ENCODE measurements at places on chromosomes 11 and 22.

- DNase-seq, result peak; percentile 63
Observed at GRCh38 chr11:47565340-47566148, at the start of gene PTPMT1. Gene PTPMT1 (plus strand): TSS chr11:47565599. CDS start chr11:47565623, 24 bp downstream.

GRCh38 chr11:45722144-45722543 is 56.7 kb upstream of the CHST1 start:
- DNase-seq, result no peak

DNA sequence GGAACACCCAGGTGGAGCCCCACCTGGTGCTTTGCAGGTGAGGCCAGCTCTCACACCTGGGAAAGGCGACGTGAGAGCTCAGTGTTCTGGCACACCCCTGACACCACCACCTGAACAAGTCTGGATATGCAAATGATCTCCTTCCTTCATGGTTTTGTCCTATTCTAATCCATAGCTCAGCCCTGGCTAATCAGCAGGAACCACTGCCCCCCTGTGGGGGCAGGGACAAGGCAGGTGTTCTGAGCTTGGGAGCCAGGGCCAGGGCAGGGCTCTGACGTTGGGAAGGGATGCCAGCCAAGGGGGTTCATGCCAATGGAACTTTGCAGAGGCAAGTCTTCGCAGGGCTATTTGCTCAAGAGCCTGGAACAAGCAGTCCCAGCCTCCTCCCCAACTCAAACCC is 144.2 kb downstream of the TRIM29 start:
- DNase-seq, result no peak

DNA sequence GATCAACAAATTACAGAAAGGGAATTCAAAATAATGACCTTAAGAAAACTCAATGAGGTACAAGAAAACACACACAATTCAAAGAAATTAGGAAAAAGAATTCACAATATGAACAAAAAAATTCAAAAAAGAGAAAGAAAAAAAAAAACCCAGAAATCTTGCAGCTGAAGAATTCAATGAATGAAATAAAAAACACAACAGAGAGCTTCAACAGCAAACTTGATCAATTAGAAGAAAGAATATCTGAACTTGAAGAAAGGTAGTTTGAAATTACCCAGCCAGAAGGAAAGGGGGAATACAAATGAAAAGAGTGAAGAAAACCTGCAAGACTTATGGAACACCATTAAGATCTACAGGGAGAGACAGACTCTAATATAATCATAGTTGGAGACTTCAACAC is 52.8 kb downstream of the USP35 start:
- DNase-seq, result no peak

DNA sequence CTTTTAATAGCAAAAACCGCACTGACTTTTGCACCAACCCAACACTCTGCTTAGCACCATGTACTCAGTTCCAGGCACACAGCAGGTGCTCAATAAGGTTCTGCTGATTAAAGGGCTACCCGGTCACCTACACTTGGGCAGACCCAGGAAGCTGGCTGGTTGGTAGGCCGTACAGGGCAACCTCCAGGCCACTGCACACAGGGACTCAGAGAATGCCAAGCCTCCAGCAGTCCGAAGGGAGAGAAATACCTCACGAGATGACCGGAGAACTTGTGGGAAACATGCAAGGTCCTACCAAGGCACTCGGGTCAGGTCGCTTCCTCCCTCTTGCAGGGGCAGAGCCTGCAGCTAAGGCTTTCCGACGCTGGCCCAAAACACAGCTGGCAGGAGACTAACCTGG is 109.2 kb downstream of the MICAL3 start:
- DNase-seq, result no peak

DNA sequence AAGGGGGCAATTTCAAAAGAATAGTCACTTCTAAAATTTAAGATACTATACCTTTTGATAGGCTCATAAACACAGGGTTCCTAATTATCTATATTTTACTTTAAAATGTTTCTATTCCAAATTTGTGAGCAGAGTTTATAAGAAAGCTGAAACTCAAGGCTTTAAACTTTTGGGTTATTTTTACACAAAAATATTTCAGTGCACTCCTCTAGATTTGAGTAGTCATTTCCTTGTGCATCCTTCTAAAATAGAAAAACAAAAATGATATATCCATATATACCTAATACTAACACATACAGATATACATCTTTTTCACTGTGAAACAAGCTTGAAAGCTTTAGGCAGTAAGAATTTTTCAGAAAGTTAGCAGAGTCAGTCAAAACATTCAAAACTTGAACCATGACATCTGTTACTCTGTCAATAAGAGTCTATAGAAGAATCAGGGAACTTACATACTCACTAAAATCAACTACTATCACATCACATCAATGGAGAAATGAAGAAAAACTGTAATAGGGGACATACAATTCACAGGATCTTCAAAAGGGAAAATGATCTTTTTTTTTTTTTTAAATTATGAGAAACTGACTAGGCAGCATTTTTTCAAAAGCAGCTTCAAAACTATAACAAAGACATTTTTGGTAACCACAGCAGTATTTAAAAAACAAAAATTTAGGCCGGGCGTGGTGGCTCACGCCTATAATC is 5.1 kb downstream of the PHF21A start:
- no peak for DNase-seq

DNA sequence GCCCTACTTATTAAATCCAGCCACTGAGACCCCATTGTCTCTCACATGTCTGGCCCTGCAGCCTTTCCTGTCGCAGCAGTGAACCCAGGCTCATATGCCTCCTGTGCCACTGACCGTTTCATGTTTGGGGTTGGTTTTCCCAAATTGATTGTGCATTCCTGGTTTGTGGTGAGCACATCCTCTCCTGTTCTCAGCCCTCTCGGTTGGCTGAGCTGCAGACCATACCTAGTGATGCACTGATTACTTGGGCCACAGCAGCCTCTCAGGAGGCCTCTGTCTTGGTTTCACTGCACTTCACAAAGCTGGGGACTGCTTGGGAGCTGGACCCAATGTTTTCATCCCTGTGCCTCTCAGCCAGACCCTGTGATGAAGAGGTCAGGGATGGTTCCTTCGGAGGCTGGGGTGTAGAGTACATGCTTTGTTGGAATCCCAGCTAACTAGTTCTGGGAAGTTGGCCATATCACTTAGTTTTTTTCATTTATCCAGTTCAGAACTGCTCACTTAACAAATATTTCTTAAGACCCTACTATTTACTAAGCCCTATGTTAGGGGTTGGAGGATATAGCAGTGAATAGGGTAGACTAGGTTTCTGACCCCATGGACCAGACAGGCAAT is 30.9 kb downstream of the PARVA start:
- DNase-seq, result no peak

DNA sequence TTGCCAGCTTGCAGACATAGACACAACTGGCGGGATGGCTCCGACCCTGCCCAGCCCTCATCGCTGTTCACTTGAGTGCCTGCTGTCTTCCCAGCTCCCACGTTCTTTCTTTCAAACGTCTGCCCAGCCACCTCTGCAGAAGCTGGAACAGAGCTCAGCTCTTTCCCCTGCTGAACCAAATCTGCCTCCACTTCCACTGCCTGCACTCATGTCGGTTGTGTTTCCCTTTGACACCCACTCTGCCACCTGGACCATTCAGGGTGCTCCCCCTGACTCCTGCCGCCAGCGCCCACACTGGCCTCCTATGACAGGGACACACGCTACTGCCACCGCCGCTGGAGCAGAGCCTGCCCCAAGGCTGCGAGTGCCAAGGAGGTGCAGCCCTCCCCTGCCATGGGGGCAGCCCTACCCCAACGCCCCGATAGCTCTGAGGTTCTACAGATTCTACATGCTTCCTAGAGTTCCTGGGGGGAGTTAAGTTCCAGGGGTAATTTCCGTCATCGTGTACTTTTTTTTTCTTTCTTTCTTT is 37.9 kb downstream of the TST start:
- DNase-seq, result no peak

GRCh38 chr11:35911616-35912165 is 32.2 kb upstream of the LDLRAD3 start:
- DNase-seq, result no peak

- DNase-seq, result no peak
Observed at GRCh38 chr11:72112978-72113808, 698 bp upstream of the ANAPC15 start.

DNA sequence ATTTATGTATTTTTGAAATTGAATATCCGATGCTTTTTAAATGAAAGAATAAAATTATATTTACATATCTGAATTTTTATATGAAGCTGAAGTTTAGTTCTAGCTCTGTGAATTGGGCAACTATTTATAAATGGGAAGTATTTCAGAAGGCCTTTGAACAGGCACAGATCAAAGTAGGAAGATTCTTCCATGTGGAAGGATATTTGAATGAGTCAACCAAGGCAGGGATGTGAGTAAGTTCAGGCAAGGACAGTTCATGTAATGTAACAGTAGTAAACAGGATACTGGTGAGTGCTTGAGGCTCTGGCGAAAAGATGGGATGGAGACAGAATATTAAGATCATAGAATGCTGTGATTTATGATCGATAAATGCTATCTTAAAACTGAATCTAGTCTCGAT is 417.8 kb upstream of the CCDC179 start:
- no peak for DNase-seq

DNA sequence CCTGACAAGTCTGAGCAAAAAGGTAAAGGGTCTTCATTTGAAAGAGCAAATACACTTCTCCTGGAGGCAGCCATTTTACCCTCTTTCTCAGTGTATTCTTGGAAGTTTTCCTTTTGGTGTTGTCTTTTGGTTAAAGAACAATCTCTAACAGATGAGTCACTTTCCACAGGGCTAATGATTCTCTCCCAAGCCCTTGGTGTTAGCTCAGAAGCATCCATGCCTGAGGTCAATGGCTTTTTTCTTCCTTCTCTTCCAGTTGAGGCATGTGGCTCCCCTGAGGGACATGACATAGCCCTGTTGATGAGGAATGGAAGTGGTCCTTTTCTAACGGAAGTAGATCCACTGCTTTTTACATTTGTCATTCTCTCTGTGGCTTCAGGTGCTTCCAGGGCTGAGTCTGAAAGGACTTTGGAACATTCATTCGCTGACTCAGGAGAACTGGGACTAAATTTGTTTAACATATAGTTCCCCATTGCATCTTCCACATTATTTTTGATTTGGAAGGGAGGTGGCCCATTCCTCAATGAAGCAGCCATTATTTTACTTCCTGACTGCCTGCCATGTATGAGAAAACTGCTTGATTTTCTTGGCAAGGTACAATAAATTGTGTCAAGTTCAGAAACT is 13.8 kb upstream of the POGLUT3 start:
- DNase-seq, result no peak

- no peak for DNase-seq
Observed at GRCh38 chr11:8933931-8934330, 1.2 kb upstream of the C11orf16 start.

- no peak for DNase-seq
Observed at GRCh38 chr11:69180226-69180625, 24.5 kb downstream of the SMIM38 start.

DNA sequence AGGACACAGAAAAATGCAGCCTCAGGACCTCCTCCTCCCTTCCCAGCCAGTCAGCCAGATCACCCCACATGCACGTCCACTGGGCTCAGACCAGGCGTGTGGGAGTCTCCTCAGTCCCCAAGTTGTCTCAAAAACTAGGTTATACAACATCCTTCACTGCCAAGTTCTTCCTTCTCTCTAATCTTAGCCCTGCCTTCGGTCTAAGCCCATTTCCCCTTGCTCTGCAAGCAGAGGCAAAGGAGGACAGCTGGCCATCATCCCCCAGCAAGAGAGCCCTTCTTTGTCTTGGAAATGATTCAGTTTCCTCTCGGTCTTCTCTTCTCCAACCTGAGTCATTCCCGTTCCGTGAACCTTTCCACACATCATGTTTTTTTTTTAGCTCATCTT is 14.0 kb upstream of the NRGN start:
- DNase-seq, result no peak

- DNase-seq, result no peak
Observed at GRCh38 chr11:1153105-1153950, 4.4 kb upstream of the MUC5AC start.

DNA sequence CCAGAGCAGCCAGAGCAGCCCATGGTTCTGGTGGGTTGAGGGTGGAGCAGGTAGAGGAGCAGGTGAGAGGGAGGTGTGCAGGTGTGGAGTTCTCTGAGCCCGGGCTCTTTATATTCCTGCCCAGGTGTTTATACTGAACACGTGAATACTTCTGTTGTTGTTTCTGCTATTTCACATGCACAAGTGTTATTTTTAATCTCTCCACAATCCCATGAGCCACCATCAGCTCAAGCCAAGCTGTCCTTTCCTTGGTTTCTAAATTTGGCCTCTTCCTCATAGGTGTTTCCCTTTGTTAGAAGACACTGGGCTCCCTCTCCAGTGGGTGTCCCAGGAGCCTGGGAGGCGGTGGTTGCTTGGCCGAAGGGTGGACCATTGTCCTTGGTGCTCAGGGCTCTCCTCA is at the start of gene KRTAP5-3:
Gene KRTAP5-3, minus strand, starts transcription at position 101 of the 400 bp plus-strand sequence. Its CDS starts 78 bp downstream, at position 23.
- no peak for DNase-seq

GRCh38 chr11:117517097-117517496 is 189.4 kb downstream of the CEP164 start:
- DNase-seq, result no peak

DNA sequence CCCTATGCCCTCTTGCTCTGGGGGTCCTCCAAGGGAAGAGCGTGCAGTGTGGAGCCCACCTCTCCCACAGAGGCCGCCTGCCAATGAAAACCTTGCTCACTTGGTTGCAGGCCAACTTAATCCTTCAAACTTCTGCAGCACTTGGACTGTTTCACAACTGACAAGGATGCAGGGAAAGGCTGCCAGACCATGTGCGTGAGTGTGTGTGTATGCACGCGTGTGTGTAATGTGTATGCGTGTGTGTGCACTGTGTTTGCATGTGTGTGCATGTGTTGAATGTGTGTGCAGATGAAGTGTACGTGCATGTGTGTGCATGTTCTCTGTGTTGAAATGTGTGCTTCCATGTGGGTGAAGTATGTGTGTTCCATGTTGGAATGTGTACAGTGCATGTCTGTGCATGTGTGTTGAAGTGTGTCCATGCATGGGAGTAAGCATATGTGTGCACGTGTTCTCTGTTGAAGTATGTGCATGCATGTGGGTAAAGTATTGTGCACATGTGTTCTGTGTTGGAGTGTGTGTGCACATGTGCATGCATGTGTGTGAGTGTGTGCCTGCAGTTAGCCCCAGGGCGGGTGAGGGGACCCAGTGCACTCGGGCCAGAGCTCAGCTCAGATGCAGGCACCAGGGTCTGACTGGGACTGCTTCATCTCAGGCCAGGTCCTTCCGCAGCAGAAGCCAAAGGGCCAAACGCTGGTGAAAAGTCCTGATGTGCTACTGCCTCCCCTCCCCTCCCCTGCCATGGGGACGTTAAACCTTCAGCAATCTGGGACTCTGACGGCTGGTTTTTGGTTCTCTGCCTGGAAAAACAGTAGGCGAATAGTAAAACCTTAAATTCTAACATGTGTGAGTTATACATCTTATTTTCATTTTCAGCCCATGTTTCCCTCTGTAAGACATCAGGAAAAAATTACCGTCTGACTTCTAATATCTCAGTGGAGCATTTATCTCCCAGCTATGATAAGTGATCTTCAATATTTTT is 72.0 kb downstream of the FLI1 start:
- DNase-seq, result no peak

GRCh38 chr22:49825944-49826602 is 1.6 kb downstream of the BRD1 start:
- DNase-seq, result peak; percentile 66

Measured in stimulated activated naive CD4-positive, alpha-beta T cell treated with Interleukin-2 at 50 U/mL for 16 hours (primary cell).